Parietal lobe (tissue), 2 donors: ENCODE measurements at places on chromosomes 3 and 15. TPM values are rescaled to one million over a fixed set of nuclear protein-coding genes. Genes with fewer than 3 reads are reported as not detected.

FAM131A gene
- 62.6 TPM for total RNA-seq

CPNE9 gene
- total RNA-seq = 0.31 TPM

PRR20G gene
- total RNA-seq = not detected

CELF6 gene
- 15.7 TPM for total RNA-seq

RPSA gene
- 953 TPM for total RNA-seq

SHC4 gene
- total RNA-seq = 7.2 TPM

KBTBD13 gene
- not detected for total RNA-seq

AADACL2 gene
- total RNA-seq = not detected

ITIH1 gene
- total RNA-seq = not detected

GOLGA8S gene
- under 0.01 TPM for total RNA-seq

RBP2 gene
- not detected for total RNA-seq

DNAH12 gene
- total RNA-seq = 1.6 TPM

CSTA gene
- total RNA-seq = not detected

CYP8B1 gene
- not detected for total RNA-seq
